Foreskin melanocyte (primary cell): ENCODE measurements at places on chromosomes 11 and 22.

- DNase-seq: no peak
These were observed 111.7 kb downstream of the ADAMTS15 start for GRCh38 chr11:130560000-130560780.

GRCh38 chr11:114057147-114057546, 2.4 kb upstream of the ZBTB16 start:
- DNase-seq: no peak

GRCh38 chr11:104817973-104818372, 80.3 kb downstream of the CASP12 start:
- DNase-seq: no peak

GRCh38 chr22:44525941-44526778, 28.1 kb upstream of the RTL6 start:
- DNase-seq: no peak

DNA sequence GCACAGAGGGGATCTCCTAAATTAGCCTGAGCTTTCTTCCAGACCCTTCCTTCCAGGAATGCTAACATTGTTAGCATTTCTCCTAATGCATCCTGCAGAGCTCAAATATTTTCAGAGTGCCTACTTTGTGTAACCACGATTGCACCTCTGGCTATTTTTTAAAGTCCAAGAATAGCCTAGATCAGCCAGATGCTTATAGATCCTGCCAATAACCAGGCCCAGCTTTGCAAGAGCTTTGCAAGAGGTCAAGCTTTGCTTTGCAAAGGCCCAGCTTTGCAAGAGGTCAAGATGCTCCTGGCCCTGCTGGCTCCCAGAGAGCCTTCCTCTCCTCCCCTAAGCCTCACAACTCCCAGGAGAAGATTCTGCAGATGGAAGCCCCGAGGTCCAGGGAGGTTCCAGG, 491.9 kb downstream of the MN1 start:
- no peak for DNase-seq

DNA sequence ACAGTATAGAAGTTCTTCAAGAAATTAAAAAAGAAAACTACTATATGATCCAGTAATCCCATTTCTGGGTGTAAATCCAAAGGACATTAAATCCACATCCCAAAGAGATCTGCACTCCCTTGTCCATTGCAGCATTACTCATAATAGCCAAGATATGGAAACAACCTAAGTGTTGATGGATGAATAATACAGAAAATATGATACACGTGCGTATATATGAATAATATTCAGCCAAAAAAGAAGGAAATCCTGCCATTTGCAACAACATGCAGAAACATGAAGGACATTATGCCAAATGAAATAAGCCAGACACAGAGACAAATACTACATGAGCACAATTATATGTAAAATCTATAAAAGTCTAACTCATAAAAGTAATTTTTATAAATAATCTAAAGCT, 306.3 kb upstream of the ANO3 start:
- no peak for DNase-seq

- DNase-seq: no peak
These were observed 98.1 kb upstream of the LMO1 start for GRCh38 chr11:8361664-8362210.

GRCh38 chr11:17280494-17281127, 4.1 kb downstream of the NUCB2 start:
- no peak for DNase-seq

GRCh38 chr11:77075425-77075905, 8.7 kb downstream of the CAPN5 start:
- DNase-seq: no peak
